Ammon's horn (tissue), 1 donor: ENCODE measurements at places on chromosomes 1 and 21.

GRCh38 chr21:42348762-42349161, 2.0 kb downstream of the TFF2 start:
- DNase-seq: no peak

DNA sequence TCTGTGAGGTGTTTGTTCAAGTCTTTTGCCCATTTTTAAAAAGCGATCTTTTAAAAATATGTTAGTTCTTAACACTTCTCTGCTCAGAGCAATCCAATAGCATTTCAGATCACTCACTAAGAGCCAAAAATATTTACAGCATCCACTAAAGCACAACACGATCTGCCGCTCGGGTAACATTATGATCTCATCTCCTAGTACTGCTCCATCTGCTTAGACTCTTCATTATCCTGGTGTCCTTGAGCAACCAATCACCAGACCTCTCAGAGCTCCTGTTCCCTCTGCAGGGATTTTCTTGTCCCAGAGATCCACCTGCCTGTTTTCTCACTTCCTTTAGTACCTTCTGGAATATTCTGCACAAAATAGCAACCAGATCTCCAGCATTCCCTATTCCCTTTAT, 235.3 kb upstream of the ESRRG start:
- DNase-seq: no peak

- no peak for DNase-seq
Measured at GRCh38 chr21:29803191-29803590, 136.6 kb downstream of the GRIK1 start.

DNA sequence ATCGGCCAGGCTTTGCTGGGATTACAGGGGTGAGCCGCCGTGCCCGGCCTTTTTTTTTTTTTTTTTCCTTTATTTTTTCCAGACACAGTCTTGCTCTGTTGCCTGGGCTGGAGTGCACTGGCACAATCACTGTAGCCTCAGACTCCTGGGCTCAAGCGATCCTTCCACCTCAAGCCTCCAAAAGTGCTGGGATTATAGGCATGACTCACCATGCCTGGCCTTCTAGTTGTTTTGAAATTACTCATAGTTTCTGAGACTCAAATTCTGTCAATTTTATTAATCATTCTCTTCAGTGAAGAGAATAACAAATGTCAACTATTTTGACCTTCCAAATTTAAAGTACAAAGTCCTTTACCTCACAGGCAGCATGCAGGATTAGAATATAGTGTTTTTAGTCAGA, 374.5 kb downstream of the PLA2G4A start:
- DNase-seq: no peak

GRCh38 chr1:194341587-194341986, 1155.2 kb upstream of the B3GALT2 start:
- no peak for DNase-seq

DNA sequence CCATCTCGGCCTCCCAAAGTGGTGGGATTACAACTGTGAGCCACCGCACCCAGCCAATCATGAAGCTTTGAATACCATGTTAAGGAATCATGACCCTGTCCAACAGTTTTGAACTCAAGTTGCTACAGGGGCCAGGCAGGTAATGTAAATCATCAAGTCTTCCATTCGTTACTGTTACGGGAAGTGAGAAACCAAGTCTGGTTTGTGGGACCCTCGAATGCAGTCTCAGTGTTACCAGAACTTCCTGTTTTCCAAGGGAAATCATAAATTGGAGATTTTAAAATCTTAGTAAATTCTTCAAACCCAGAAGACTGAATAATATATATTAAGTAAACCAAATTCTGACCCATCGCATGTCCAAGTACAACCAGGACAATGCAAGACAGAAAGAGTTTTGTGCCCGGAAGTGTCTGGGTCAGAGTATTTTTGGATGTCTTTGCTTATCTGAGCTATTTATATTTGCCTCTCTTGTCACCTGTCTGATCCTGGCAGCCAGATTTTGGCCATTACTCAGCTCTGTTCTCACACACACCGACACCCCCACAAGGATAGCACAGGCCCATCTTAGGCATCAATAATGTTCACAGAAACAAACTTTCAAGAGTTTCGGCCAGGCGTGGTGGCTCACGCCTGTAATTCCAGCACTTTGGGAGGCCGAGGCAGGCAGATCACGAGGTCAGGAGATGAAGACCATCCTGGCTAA, 8.8 kb downstream of the ATP5IF1 start:
- no peak for DNase-seq

DNA sequence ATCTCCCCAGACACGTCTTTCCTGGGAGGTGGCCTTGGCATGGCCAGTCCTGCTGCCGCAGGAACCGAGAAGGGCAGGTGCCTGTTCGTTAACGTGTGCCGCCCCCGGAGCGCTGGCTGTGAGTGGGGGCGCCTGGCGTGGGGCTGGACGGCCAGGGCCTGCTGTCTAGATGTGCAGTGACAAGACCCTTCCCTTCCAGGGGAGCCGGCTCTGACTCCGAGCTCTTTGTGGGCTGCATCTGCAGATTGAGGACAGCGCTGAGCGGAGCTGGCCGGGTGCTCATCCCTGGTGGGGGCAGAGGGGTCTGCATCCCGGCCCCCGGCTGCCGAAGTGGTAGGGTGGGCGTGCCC, 13.0 kb downstream of the COL18A1 start:
- DNase-seq: no peak

- DNase-seq: peak; percentile 41
Measured at GRCh38 chr1:215992620-215993019, 425.5 kb downstream of the KCTD3 start.

GRCh38 chr1:156750711-156751450, 594 bp downstream of the HDGF start:
- no peak for DNase-seq

DNA sequence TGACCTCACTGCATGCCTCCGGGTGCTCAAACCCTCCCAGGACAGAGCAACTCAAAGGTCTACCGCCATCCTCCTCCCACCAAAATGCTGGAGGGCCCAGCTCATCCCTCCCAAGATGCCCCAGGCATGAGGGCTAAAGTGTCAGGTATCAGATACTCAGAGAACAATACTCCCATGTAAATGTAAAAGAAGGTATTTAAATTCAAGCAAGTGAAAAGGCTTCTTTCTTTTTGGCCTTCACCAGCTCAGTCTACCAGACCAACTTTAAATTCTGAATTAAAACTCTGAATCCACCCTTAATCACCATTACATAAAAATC, 3.0 kb downstream of the PARP1 start:
- no peak for DNase-seq

- no peak for DNase-seq
Measured at GRCh38 chr1:153081736-153082135, 10.3 kb upstream of the SPRR2B start.

GRCh38 chr1:217982331-217983050, 302.6 kb upstream of the RRP15 start:
- no peak for DNase-seq

GRCh38 chr21:35398346-35398982, 349.4 kb upstream of the RUNX1 start:
- DNase-seq: no peak

DNA sequence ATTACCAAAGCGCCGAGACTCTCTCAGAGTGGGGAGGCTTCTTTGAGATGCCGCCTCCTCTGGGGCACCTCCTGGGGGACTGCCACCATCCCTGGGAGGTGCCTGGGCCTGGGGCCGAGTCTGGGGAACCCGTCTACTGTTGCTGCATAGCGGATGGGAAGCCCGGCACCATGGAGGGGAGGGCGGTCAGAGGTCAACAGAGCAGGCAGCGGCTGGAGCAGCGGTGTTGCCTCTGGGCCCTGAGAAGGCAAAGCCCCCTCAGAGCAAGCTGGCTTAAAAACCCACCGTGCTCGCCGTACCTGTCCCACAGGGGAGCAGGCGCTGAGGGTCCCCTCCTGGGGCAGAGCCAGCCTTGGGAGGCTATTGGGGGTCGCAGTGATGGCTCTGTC, 62.0 kb downstream of the ARHGEF16 start:
- no peak for DNase-seq

DNA sequence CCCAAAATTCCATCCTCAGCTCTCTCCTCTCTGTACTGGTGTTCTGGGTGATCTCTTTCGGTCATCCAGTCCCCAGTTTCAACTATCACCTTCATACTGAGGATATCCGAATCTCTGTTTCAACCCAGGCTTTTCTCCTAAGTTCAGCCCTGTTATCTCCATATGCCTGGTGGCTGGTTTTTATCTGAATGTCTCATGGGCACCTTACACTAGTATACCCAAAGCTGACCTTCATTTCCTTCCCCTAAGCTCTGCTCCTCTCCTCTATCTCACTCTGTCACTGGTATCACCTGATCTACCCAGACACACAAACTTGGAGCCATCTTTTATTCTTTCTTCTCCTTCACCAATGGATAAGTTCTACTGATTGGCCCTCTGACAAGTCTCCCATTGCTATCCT, 53.0 kb downstream of the LRRC71 start:
- no peak for DNase-seq

DNA sequence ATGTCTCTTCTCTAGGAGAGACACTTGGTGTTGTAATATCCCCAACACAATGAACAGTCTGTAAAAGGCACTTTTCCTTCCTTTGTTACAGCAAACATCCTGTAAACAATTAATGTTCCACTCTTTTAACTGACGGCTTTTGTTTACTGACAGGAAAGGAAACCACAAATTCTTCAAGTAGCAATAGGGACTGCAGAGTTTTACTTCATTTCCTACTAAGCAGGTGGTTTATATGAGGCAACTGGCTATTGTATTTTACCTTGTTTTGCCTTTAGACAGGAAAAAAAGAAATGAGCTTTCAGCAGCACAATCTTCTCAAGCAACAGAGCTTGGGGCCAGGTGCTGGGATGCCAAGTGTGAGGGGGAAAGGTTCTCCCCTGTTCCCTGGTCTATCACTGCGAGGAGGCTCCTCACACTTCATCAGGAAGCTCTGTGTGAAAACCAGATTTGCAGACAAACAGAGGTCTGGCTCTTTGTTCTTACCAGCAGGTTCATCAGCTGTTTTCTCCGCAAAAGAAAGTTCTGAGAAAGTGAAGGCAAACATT, 51.2 kb downstream of the SIPA1L2 start:
- no peak for DNase-seq

DNA sequence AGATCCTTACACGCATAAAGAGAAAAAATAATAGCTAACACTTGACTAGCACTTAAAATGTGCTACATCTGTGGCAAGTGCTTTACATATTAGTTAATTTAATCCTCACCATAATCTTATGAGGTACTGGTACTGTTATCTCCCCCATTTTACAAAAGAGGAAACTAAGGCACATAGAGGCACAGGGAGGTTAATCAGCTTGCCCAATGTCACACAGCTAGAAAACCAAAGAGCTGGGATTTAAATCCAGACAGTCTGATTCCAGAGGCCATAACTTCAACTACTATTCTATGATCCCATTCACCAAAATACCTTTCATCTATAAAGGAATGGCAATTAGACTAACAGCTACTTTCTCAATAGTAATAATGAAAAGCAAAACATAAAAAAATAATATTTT, 11.7 kb downstream of the SPOCD1 start:
- no peak for DNase-seq

DNA sequence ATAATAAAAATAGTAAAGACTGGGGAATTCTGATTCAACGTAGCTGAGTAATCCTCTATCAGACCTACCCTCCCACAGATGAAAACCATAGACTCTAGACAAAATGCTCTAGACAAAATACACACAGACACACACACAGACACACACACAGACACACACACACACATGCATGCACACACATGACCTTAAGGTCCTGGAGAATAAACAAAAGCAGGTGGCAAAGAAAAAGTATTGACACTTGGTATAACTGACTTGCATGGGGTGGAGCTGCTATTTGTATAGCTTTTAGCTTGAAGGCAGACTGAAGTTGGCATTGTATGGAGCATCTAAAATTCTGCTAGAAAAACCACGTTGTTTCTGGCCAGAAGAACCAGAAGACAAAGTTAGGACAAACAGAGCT, 29.3 kb downstream of the C1orf141 start:
- no peak for DNase-seq
